Upper lobe of right lung (tissue), 1 donor: ENCODE measurements at places on chromosomes 11 and 22.

GRCh38 chr11:57071829-57072228 lies 83.1 kb downstream of the OR5AK2 start:
- H3K4me3 ChIP-seq: no peak overlapping the region
- H3K27ac ChIP-seq: peak overlapping the region; percentile 48
- DNase-seq: no peak
- H3K27me3 ChIP-seq: no peaks in the 10 kb centered on the region
- peaks cover 10% of the 10 kb centered on the region for H3K4me1 ChIP-seq

- no peak overlapping the region for H3K4me3 ChIP-seq
- DNase-seq: peak; percentile 78
- peak overlapping the region; percentile 72 for H3K27ac ChIP-seq
- H3K36me3 ChIP-seq: no peaks in the 10 kb centered on the region
- H3K27me3 ChIP-seq: no peaks in the 10 kb centered on the region
Observed at GRCh38 chr11:65915821-65916251, 3.0 kb downstream of the C11orf68 start.

DNA sequence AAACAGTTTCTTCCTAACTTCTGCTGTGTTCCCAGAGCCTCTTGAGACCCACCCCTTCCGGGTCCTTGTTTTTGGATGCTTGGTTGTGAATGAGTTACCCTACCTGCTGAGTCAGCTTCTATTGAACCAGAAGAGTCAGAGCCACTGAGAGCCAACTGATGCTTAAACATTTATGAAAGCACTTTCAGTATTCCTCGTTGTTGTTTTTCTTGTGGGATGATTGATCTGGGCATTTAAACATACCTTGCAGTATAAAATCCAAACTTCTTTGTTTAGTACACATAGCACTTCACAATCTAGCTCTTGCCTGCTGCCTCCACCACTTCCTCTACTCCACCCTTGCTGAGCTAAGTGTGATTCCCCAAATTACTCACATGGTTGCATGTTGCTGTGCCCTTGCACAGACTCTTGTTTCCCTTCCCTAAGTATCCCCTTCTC lies 5.5 kb downstream of the PRSS23 start:
- no peak overlapping the region for H3K27ac ChIP-seq
- H3K4me3 ChIP-seq: no peak overlapping the region
- DNase-seq: no peak
- peaks cover 4% of the 10 kb centered on the region for H3K27me3 ChIP-seq

DNA sequence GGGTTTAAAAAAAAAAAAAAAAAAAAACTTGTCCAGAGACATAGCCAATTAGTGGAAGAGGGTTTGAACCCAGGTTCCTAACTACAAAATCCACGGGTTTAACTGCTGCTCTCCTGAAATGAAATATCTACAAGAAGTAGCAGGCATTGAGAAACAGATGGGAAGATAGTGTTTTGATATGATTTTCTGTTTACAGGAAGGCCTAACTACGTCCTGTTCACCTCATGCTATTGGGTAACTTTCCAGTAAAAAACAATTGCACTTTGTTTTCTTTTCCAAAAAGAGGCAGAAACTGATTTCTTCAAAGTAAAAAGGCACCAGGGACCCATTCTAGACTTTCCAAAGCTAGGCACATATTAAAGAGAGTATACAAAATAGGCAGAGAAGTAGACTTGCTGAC lies 5.9 kb upstream of the C11orf91 start:
- peaks cover 60% of the 10 kb centered on the region for H3K4me1 ChIP-seq
- H3K27me3 ChIP-seq: no peaks in the 10 kb centered on the region
- H3K27ac ChIP-seq: peak overlapping the region; percentile 52
- H3K36me3 ChIP-seq: peaks cover 50% of the 10 kb centered on the region
- no peak overlapping the region for H3K4me3 ChIP-seq

- H3K36me3 ChIP-seq: no peaks in the 10 kb centered on the region
- DNase-seq: no peak
- no peaks in the 10 kb centered on the region for H3K27me3 ChIP-seq
Observed at GRCh38 chr22:23176645-23177027, 3.7 kb upstream of the BCR start.

- H3K4me1 ChIP-seq: no peaks in the 10 kb centered on the region
- no peaks in the 10 kb centered on the region for H3K36me3 ChIP-seq
- no peak overlapping the region for H3K27ac ChIP-seq
- H3K4me3 ChIP-seq: no peak overlapping the region
Observed at GRCh38 chr22:47066616-47066905, 304.1 kb downstream of the TBC1D22A start.

GRCh38 chr11:1326435-1327063 lies 17.1 kb upstream of the TOLLIP start:
- DNase-seq: no peak
- H3K27me3 ChIP-seq: peaks cover 10% of the 10 kb centered on the region

DNA sequence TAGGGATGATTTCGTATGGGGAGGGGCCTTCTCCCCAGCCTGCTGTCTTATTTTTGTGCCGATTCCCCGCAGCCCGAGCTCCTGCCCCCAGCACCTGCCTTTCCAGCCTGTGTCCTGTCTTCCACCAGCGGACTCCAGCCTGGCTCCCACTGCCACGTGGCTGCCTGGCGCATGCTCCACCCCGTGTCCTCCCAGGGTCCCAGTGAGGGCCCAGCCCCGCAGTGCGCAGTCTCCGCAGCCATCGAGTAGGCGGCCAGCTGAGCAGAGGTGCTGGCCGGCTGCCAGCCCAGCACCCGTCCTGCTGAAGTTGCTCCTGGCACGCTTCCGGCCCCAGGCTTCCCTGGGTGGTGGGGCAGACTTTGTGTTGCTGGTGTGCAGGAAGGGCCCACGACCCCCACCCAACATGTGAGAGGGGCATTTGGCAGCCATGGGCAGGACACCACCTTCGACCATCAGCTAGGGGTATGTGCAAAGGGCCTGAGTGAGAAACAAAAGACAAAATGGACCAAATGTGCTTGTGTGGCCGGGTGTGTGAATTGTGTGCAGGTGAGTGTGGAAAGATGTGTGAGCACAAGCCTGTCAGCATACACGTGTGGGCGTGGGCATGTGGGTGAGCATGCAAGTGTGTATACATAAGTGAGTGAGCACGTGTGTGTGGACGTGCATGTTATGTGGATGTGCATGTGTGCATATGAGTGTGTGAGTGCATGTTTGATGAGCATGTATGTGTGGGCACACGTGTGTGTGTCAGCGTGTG lies 55.9 kb downstream of the RTN4R start:
- no peaks in the 10 kb centered on the region for H3K36me3 ChIP-seq
- H3K27ac ChIP-seq: no peak overlapping the region
- no peaks in the 10 kb centered on the region for H3K27me3 ChIP-seq
- H3K4me1 ChIP-seq: peaks cover 12% of the 10 kb centered on the region
- H3K4me3 ChIP-seq: no peak overlapping the region
- peak; percentile 85 for DNase-seq

DNA sequence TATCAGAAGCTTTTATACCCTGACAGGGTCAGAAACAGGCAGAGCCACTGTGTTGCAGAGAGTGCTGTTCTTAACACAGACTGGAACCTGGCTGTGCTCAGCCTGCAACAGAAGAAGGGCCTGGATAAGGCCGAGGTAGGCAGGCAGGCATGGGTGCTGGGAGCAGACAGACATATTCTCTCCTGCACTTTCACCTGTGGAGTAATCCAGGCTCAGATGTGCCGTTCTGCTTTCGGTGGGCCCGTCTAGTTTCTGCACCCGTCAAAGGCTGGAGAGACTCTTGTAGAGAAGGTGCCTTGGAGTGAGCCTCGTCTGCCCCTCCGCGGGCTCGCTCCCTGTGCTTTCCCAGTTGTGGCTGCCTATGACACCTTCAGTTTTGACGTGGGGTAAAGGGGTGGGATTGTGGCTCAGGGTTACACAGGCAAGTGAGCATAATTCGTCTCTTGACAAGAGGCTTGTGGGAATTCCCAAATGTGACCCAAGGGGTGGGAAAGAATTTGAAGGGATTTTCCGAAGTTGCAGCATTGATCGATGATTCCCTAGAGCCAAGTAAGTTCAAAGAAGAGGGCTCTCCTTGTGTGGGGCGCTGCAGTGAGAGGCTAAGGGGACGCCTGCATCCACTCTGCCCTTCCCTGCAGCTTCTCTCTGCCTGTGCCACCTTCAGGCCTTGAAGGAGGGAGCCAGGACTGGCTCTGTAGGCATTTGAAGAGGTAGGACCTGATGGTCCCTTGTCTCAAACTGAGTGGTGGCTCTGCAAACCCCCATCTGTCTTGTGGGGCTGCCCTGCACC lies 16.2 kb upstream of the ST3GAL4 start:
- DNase-seq: peak; percentile 51
- H3K27ac ChIP-seq: peak overlapping the region; percentile 43
- H3K36me3 ChIP-seq: peaks cover 25% of the 10 kb centered on the region
- no peak overlapping the region for H3K4me3 ChIP-seq
- H3K27me3 ChIP-seq: no peaks in the 10 kb centered on the region
- peaks cover 12% of the 10 kb centered on the region for H3K4me1 ChIP-seq

- H3K27ac ChIP-seq: no peak overlapping the region
- no peak overlapping the region for H3K4me3 ChIP-seq
- DNase-seq: no peak
- peaks cover 7% of the 10 kb centered on the region for H3K27me3 ChIP-seq
Observed at GRCh38 chr11:134333946-134334345, 2.2 kb downstream of the GLB1L2 start.

DNA sequence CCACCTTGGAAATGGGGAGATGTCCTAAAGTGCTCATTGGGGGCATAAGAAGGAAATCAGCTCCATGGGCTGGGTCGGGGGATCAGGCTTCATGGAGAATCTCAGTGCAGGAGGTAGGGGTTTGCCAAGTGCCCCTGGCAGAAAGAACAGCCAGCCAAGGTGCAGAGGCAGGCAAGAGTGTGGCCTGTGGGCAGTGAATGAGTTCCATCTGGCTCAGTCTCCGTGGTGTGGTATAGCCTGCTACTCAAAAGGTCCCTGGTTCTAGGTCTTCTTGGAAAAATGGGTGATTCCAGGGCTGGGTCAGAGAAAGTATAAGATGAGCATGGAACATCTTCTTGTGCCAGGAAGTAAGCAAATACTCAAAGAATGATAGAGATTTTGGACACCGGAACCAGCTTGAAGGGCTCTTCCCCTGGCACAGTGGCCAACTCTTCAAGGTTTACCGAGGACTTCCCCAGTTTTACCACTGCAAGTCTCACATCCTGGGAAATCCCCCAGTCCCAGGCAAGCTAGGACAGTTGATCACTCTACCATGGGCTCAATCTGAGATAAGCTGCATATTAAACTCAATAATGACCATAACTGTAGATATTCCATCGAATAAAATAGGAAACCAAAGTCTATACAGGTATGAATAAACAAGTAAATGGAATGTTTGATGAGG lies 10.6 kb upstream of the ARAP1 start:
- H3K27me3 ChIP-seq: no peaks in the 10 kb centered on the region
- DNase-seq: no peak
- H3K4me3 ChIP-seq: no peak overlapping the region
- H3K27ac ChIP-seq: no peak overlapping the region
- H3K36me3 ChIP-seq: peaks cover under 1% of the 10 kb centered on the region

GRCh38 chr11:21814169-21814568 lies 378.7 kb upstream of the ANO5 start:
- no peaks in the 10 kb centered on the region for H3K36me3 ChIP-seq
- H3K27ac ChIP-seq: no peak overlapping the region
- H3K27me3 ChIP-seq: no peaks in the 10 kb centered on the region
- H3K4me1 ChIP-seq: no peaks in the 10 kb centered on the region

DNA sequence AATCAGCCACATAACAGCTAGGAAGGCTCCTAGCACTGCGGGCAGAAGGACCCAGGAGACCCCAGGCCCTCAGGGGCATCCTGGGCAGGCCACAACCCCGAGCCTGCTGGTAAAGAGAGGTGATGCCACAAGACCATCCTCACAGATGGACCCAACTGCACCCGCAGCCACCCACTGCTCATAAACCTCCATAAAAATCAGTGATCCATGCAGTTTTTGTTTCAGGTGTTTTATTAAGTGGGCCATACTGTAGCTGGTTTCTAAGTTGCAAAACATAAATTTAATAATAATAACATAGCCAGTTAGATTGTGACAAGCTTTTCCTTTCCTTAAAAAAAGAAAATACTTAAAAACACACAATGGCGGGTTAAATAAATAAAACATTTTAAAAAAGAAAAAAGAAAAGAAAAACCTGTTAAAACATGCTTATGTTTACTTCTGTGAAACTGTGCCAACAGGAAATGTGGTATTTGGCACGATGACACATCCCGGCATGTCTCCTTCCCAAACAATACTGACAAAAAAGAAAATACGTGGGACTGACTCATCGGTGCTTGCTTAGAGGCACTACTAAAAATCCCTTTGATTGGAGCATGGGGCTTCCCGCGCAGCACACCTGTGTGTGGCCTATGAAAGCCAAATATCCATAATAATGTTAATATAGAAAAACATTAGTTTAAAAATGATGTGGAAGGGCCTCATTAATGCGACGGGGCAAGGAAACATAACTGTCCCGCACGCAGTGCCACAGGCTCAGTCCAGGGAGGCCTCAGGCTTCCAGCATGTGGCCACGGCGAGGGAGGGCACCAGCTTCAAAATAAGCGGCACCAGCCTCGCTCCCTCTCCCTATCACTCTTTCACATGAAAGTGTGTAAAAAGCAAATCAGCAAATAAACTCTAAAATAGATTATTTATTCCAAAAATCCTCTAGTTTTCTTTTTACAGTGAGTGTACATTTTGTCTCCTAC lies 47.5 kb upstream of the SCUBE2 start:
- H3K4me3 ChIP-seq: no peak overlapping the region
- peaks cover 32% of the 10 kb centered on the region for H3K4me1 ChIP-seq
- no peaks in the 10 kb centered on the region for H3K27me3 ChIP-seq
- H3K36me3 ChIP-seq: peaks cover 58% of the 10 kb centered on the region
- peak overlapping the region; percentile 48 for H3K27ac ChIP-seq

GRCh38 chr11:43746670-43747069 lies 66.1 kb downstream of the HSD17B12 start:
- no peak for DNase-seq
- no peaks in the 10 kb centered on the region for H3K36me3 ChIP-seq
- H3K4me3 ChIP-seq: no peak overlapping the region
- no peak overlapping the region for H3K27ac ChIP-seq
- no peaks in the 10 kb centered on the region for H3K27me3 ChIP-seq

DNA sequence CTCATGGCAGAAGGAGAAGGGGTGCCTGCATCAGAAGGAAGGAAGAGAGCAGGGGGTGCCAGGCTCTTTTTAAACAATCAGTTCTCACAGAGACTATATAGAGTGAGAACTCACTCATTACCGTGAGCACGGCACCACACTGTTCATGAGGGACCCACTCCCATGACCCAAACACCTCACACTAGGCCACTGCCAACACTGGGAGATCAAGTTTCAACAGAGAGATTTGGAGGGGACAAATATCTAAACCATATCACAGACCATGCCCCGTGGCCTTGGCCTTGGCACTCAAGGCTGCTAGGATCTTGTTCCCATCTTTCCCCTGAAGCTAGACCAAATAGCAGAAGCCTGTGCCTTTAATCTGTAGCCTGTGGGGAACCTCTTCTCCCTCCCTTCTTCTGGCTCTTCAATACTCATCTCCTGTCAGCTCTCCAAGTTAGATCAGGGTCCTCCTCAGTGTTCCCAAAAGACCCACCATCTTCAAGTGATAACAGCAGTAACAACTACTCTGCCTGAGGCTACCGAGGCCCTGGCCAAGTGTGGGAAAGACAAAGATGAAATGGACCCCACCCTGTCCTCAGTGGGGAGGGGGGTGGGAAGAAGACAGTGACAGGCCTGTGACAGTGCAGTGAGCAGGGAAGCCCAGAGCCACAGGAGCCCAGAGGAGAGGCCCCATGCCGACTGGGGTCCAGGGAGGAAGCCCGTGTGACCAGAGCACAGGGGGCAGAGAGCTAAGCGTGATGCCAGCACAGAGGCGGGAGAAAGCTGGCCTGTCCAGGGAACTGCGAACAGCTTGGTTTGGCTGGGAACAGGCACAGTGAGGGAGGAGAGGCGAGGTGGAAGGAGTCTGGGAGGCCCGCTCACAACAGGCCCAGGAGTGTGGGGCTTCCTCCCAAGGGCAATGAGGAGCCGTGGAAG lies 72.6 kb downstream of the MYO7A start:
- H3K4me3 ChIP-seq: no peak overlapping the region
- peak; percentile 45 for DNase-seq
- H3K4me1 ChIP-seq: no peaks in the 10 kb centered on the region
- no peaks in the 10 kb centered on the region for H3K27me3 ChIP-seq
- H3K36me3 ChIP-seq: no peaks in the 10 kb centered on the region
